ENCODE measurements at places on chromosomes 3 and 15.

- DNase-seq: no peak
Measured at GRCh38 chr3:39278616-39278935, 1.3 kb downstream of the CX3CR1 start.

DNA sequence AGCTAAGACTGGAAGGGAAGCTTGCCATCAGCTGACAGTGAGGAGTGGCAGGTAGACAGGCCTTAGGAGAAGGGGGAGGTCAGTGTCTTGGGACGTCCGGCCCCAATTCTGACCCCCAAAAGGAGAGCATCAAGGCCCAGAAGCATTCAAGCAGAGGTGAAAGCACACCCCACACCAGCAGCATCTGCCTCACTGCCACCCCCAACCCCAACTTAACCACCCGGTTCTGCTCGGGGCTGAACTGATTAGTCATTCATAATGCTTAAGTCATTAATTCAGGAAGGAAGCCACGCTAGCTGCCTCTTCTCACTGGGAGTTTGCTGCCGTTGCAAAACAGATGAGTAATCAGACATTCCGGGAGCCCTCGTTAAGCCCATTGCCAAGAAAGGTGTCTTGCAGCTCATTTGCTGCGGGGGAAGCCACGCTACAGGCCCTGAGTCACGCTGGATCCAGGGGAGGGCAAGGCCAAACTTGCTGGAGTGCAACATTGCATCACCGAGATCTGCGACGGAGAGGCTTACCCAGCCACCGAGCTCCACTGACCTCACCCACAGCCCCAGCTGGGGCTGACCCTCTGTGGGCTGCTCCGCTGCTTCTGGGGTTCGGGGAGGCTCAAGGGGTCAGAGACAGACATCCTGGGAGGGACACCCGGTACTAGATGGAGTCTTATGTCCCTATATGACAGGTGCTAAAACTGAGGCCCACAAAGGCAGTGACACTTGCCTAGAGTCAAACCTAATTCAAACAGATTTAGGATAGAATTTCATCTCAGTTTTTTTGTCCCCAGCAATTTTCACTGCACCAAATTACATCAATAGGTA lies 46.4 kb upstream of the HES1 start:
- DNase-seq: peak; percentile 79

- DNase-seq: no peak
Measured at GRCh38 chr3:173825730-173826129, 428.2 kb downstream of the NLGN1 start.

DNA sequence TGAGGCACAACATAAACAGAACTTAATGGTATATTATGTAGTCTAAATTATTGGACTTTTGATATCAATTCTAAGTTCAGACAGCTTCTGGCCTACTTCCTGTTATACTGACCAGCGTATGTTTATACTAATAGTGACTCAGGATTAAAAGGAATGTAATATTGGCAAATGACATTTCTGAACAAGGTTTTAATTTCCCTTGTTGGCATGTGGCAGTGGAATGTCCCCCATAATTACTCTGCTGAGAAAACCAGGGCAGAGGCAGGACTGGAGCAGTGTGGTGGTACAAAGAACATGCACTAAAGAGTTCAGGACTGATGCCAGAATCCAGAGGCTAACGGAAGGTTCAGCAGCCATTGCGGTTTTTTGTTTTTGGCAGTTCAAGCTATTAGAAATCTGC lies 184.0 kb downstream of the KCNAB1 start:
- no peak for DNase-seq

- DNase-seq: peak; percentile 71
Measured at GRCh38 chr3:160757233-160758106, 1.4 kb downstream of the PPM1L start.

DNA sequence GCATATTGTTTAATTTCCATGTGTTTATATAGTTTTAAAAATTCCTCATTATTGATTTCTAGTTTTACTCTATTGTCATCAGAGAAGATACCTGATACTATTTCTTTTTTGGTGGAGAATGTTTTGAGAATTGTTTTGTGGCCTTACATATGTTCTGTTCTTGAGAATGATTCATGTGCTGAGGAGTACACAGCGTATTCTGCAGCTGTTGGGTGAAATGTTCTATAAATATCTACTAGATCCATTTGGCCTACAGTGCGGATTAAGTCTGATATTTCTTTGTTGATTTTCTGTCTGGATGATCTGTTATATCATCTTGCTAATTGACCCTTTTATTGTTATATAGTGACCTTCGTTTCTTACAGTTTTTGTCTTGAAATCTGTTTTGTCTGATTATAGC lies 109.7 kb downstream of the UBE2E2 start:
- no peak for DNase-seq

DNA sequence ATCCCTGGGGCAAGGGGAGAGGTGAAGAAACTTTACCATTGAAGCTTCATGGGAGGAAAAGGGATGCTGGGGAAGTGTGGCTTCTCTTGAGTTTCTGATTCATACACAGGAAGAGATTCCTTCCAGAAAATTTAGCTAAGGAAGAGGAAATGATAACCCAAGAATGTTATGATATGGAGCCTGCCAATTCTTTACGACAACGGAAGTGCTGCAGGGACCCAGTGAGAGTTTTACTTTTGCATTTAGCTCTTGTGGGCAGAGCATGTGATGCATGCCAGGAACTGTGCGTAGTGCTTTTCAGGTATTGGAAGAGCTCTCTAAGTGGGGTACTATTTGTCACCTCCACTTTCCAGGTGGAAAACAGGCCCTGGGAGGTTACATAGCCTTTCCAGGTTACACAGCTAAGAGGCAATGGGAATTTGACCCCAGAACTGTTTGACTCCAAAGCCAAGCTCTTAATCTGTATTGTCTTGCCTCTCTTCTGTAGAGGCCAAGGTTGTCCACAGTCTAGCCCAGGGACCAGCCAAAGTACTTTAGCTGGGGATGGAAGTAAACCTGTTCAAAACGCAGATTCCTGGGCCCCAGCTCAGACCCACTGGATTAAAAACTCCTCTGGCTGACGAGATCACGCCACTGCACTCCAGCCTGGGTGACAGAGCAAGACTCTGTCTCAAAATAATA lies 23.0 kb downstream of the CMTM7 start:
- peak; percentile 36 for DNase-seq

DNA sequence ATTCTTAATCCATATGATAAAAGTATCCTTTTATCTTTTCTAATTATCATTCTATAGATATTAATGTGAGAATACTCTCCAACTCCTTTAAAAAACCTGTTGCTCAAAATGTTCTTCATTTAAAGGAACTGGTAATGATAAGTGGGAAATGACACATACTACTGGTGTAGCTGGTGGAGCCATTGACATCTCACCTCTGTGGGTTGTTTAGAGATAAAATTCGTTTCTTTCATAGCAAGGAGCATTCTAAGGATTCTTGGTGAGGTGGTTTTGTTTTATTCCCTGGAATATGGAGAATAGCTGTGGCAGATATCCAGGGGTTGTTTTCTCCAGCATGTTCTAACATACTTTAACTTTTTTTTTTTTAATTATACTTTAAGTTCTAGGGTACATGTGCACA lies 299.8 kb upstream of the THBS1 start:
- no peak for DNase-seq

DNA sequence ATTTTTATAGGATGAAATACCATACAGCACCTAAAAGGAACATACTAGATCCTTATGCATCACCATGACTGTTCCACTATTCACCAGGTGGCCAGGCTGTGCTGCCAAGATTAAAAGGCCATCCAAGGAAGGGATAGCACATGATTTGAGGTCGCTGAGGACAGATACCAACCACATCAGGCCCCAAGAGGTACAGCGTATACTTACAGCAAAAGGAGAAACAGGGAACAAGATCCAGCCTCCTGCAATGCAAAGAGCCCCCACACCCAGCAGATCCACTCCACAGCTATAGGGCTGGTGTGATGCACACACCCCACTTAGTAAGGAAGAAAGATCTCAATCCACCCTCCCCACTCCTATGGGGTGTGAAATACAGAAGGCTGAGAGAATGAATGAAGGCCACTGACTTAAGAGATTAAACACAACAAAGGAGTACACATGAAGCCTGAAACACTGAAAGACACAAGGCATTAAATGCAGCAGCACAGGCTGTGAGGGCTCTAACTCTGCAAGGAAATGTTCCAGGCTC lies 32.0 kb upstream of the ZNF445 start:
- no peak for DNase-seq

- DNase-seq: no peak
Measured at GRCh38 chr3:112464264-112464663, 35.0 kb downstream of the BTLA start.

- DNase-seq: no peak
Measured at GRCh38 chr3:172648747-172649146, 62.1 kb downstream of the NCEH1 start.

DNA sequence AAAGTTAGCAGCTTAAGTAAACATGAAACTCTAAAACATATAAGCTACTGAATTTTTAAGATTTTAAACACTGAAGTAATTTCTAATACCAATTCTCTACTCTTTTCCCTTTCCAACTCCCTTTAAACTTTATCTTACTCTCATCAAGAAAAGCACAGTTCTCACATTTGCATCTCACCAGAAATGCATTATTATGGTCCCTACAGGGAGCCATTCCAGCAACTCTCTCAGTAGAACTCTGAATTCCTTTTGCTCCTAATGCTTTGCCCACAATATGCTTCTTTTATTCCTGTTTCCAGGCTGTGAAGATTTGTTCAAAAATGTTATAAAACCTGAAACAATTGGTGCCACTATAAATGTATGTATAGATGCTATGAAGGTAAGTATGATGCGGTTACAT lies 83.4 kb downstream of the TFDP2 start:
- no peak for DNase-seq

- no peak for DNase-seq
Measured at GRCh38 chr3:150271591-150271960, 136.5 kb upstream of the TSC22D2 start.

DNA sequence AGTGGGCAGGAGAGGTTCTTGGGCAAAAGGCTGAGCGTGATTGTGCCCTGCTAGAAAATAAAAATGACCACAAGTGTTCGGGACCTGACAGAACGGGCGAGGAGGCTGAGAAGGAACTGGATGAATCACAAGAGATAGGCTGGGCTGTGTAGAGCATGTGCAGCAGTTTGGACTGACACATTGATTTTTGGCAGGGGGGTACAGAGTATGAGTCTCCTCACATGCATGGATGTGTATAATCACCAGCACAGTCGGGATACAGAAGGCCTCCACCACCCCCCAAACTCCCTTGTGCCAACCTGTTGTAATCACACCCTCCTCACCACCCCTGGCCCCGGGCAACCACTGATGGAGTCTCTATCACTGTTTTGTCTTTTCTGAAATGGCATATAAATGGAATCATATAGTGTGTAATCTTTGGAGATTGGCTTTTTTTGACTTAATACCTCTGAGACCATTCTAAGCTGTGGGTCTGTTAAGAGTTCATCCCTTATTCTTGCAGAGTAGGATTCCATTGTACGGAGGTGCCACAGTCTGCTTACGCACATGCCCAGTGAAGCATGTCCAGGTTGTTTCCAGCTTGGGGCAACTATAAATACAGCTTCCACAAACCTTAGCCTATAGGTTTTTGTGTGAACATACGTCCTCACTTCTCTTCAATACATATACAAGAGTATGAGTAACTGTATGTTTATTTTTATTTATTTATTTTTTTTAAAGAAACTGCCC lies 438.8 kb downstream of the FOXP1 start:
- no peak for DNase-seq

DNA sequence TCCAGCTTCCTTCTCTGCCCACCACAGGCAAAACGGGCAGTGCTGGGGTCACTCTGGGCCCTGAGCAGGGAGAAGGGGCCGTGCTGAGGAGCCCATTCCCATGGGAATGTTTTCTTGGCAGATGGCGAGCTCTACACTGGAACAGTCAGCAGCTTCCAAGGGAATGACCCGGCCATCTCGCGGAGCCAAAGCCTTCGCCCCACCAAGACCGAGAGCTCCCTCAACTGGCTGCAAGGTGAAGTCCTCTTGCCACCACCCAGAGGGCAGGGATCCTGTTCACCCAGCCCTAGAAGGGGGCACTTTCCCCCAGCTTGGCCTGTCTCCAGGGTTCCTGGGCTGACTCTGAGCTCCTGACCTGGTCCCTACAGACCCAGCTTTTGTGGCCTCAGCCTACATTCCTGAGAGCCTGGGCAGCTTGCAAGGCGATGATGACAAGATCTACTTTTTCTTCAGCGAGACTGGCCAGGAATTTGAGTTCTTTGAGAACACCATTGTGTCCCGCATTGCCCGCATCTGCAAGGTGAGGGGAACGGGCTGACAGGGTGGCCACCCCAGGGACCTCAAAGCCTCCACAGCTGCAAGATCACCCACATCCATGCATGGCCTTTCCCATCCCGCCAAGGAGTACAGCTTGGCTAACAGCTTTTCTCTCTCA lies 12.4 kb downstream of the CIB1 start:
- peak; percentile 90 for DNase-seq

DNA sequence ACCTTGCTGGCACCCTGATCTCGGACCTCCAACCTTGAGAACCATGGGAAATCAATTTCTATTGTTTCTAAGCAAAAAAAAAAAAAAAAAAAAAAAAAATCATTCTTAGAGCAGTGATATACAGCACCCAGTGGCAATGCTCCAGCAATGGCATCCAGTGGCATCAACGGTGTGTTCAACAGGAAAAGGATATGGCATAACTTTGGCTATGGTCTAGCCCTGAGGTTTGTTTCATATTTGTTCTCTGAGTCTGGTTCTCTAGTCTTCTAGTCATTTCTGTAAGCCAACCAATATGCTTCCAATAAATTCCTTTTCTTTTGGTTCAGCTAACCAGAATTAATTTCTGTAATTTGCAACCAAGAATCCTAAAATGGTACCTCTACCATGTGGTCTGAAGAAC lies 19.2 kb downstream of the DENND4A start:
- no peak for DNase-seq

GRCh38 chr15:90650956-90651689 lies 66.0 kb upstream of the BLM start:
- DNase-seq: no peak

- DNase-seq: no peak
Measured at GRCh38 chr3:411226-411625, 214.7 kb downstream of the CHL1 start.

- DNase-seq: no peak
Measured at GRCh38 chr3:134020135-134020680, 9.5 kb downstream of the SLCO2A1 start.

GRCh38 chr15:39407116-39407515 lies 173.8 kb upstream of the THBS1 start:
- DNase-seq: no peak

GRCh38 chr3:53170325-53171063 lies 9.5 kb downstream of the PRKCD start:
- no peak for DNase-seq

DNA sequence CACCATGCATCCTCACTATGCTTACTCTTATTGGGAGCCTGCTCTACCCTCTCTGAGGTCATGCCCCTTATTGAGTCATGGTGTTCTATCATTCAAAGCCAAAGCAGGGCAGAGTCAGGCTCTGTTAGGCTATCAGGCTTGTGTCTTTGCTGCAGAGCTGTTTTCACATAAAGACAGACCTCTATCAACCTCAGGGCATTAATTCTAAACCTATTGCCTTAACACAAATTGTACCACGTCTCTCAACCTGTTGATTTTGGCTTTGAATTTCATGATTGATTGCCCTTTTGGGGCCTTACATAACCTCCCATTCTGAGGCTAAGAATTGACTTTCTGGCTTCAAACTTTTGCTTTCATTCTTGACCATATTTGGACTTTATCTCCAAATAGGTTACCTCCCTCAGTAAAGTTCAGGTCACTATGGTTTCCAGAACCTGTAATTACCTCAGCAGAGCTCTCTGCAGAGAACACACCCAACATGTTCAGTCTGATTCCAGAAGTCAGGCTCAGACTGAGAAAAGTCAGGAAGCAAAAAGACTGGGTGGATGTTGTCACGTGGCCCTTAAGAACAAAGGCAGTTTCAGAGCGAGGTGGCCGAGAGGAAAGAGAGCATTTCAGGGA lies 221.4 kb upstream of the NANOGP8 start:
- DNase-seq: no peak

Data from coronary artery (tissue), 2 donors.